ENCODE measurements at places on chromosomes 1 and 21.

GRCh38 chr1:60989749-60990713 is 92.3 kb upstream of the NFIA start:
- DNase-seq, result no peak

DNA sequence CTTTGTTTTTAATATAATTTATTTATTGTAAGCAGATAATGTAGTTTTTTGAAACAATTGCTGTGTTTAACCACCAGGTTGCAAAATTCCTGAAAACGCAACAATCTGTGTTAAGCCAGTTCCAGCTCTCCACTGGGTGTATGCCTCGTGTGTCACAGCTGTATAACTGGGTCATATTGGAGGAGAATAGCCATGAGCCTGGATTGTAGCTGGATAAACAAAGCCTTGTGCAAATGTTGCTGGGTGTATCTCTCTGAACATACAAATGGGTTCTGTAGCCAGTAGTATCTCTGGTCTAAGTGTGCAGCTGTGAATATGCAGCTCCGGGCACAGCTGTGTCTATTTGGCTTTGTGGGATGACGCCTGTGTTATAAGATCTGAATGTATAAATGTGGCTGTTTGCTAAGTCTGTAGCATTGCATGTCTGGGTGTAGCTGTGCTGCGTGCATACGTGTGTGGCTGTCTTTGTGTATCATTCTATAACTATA is 2.8 kb downstream of the TCEA3 start:
- DNase-seq, result no peak

DNA sequence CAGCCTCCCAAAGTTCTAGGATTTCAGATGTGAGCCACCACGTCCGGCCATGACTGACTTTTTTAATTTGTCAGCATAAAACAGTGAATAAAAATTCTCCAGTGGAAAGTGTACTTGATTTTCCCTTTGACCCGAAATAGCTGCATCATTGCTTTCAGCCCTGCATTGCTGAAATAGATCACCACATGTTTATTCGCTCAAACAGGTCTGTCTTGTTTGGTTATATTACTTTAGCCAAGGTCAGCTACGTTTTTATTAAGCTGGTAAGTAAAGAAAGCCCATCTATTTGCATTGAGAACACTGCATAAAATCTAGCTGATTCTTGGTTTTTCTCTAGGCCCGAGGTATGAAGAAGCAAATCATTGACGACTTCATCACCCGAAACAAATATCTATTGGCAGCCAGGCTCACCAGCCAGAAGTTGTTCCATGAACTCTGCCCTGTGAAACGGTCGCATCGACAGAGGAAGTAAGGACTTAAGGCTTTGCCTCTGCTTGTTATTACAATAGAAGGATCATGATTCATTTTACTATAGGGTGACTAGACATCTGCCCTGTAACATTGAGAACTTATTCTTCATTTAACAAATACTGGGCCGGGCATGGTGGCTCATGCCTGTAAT is 25.6 kb downstream of the AGMAT start:
- no peak for DNase-seq

- DNase-seq, result no peak
Measured at GRCh38 chr1:191857600-191857999, 300.7 kb upstream of the RGS18 start.

- no peak for DNase-seq
Measured at GRCh38 chr1:156498432-156499193, 2.0 kb downstream of the MEF2D start.

DNA sequence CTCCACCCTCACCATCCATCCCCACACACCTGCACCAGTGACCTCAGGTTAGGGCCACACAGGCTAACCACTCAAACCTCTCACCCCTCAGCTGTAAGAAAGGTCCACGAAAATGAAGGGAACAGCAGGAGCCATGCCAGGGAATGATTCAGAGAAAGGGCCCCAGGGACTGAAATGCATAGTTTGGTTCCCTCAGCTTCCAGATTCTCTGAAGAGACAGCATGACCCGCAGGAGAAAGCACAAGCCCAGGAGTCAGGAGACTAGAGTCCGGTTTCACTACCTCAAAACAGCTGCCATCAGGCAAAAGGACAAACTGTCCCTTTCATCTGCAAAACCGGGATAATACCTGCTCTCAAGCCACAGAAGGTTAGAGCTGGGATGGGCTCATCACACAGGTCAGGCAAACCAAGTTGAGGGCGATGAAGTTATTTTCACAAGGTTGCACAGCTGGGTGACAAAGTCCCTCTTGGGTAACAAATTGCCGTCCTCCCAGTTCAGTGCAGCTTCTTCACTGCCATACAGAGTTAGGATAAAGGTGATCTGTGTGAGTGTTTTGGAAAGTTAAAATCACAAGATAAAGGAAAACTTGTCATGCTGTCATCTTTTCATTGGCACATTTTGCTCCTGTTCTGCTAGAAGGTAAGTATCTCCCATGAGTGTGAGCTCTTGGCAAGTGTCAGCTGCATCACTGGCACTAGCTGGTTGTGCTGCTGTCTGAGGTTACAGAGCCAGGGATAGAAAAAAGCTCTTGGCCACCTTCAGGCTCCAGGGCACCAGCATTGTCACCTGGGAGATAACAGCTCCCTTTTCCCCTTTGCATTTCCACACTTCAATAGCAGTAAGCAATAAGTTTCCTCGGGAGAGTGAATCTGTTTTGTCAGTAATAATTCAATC is 120.4 kb downstream of the KCNH1 start:
- no peak for DNase-seq

GRCh38 chr1:169214598-169214997 is 108.1 kb downstream of the ATP1B1 start:
- no peak for DNase-seq

- no peak for DNase-seq
Measured at GRCh38 chr1:66758241-66758755, 6.0 kb downstream of the DYNLT5 start.

- DNase-seq, result no peak
Measured at GRCh38 chr1:54818461-54819194, 17.5 kb upstream of the TTC22 start.

GRCh38 chr1:170730438-170730837 is 66.5 kb downstream of the PRRX1 start:
- no peak for DNase-seq

- no peak for DNase-seq
Measured at GRCh38 chr21:15552914-15553494, 176.8 kb upstream of the USP25 start.

DNA sequence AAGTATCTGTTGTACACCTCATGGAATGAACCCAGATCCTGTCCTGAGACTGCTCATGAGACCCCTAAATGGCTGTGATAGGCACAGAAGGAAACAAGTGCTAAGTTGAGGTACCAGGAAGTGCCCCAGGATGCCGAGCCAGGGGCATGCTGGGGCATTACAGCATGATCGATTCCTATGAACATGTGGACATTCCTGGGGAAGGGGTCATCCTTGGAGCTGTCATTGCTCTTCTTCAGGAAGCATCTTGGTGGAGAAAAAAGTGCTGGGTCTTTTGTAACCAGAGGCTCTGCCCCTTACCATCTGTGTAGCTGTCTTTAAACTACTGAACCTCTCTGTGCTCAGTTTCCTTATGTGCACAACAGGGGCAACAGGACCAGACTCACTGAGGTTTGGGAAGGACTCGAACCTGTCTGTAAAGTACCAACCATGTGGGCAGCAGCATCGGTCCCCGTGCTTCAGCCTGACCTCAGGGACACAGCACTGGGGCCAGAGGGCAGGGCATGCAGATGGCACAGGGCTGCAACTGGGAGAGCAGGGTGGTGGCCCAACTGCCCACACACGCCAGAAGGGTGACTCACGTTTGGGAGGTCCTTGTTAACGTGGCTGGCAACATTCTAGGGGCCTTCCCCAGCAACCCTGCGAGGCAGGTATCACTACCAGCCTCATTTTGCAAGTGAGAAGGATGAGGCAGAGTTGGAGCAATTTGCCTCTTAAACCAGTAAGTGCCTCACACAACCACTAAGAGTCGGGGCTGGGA is 142.3 kb upstream of the EDN2 start:
- no peak for DNase-seq

GRCh38 chr1:19858893-19859292 is 23.3 kb upstream of the OTUD3 start:
- no peak for DNase-seq

GRCh38 chr1:192949783-192950182 is 109.4 kb downstream of the UCHL5 start:
- no peak for DNase-seq

DNA sequence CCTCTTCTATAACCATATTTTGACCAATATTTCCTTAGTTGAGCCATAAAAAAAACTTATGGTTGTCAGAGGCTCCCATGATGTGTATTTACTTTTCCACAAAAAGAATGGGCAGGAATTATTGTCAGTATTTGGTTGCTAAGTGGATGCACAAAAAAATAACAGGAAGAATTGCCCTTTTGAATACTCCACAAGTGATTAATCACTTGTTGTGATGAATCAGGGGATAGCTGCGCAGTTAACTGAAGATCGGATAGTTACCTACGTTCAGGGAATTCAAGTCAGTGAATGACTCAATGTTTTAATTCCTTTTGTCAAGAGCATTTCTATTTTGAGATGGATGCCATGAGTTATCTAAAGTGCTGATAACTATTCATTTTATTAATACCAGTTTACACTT is 785.2 kb upstream of the B3GALT2 start:
- DNase-seq, result no peak

- DNase-seq, result no peak
Measured at GRCh38 chr1:49307457-49307856, 530.8 kb upstream of the BEND5 start.

- DNase-seq, result no peak
Measured at GRCh38 chr1:30418061-30418938, 305.1 kb downstream of the MATN1 start.

- no peak for DNase-seq
Measured at GRCh38 chr1:247465796-247466195, 7.9 kb upstream of the OR2B11 start.

- no peak for DNase-seq
Measured at GRCh38 chr1:69221524-69221923, 346.2 kb upstream of the LRRC7 start.

GRCh38 chr1:93426181-93426580 is 21.7 kb upstream of the FNBP1L start:
- no peak for DNase-seq

- DNase-seq, result no peak
Measured at GRCh38 chr1:105700723-105701122, 1355.8 kb upstream of the PRMT6 start.

GRCh38 chr1:220283625-220284024 is 11.4 kb upstream of the RAB3GAP2 start:
- DNase-seq, result no peak

GRCh38 chr1:5917281-5917590 is 75.0 kb downstream of the NPHP4 start:
- no peak for DNase-seq

DNA sequence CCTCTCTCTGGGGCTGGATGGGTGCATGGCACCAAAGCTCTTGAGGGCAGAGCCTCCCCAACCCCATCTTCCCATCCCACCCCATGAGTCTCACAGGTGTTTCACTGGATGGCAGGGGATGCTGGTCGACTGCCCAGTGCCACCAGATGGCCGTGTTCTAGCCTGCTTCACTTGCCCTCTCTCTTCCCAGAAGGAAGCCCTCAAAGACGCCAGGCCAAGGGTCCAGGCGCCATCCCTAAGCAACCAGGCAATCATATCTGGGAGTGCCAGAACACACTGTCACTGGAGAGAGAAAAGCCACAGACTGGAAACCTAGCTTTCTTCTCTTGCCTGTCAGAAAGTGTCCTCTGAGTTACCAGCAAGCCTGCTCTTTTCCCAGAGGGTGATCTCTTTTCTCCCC is 26.7 kb downstream of the PIGM start:
- no peak for DNase-seq

Measured in CD4-positive, alpha-beta T cell treated with Interleukin-1 beta for 1 hour (primary cell).